Lung (tissue), 17 donors: ENCODE measurements at places on chromosomes 1 and 21. TPM values are rescaled to one million over a fixed set of nuclear protein-coding genes. Genes with fewer than 3 reads are reported as not detected.
A peak's percentile ranks its signal among the peaks of the same experiment; 100 is the strongest.

Gene GPX7
- total RNA-seq = 7.3 TPM

Gene FMO4
- 12.5 TPM for total RNA-seq

Gene CFAP74
- total RNA-seq = 7.3 TPM

Gene RUNX3
- total RNA-seq = 1.7 TPM

Gene CFHR3
- total RNA-seq = 1.5 TPM

Gene PGBD2
- total RNA-seq = 12.5 TPM

Gene GUCA2A
- total RNA-seq = not detected

DNA sequence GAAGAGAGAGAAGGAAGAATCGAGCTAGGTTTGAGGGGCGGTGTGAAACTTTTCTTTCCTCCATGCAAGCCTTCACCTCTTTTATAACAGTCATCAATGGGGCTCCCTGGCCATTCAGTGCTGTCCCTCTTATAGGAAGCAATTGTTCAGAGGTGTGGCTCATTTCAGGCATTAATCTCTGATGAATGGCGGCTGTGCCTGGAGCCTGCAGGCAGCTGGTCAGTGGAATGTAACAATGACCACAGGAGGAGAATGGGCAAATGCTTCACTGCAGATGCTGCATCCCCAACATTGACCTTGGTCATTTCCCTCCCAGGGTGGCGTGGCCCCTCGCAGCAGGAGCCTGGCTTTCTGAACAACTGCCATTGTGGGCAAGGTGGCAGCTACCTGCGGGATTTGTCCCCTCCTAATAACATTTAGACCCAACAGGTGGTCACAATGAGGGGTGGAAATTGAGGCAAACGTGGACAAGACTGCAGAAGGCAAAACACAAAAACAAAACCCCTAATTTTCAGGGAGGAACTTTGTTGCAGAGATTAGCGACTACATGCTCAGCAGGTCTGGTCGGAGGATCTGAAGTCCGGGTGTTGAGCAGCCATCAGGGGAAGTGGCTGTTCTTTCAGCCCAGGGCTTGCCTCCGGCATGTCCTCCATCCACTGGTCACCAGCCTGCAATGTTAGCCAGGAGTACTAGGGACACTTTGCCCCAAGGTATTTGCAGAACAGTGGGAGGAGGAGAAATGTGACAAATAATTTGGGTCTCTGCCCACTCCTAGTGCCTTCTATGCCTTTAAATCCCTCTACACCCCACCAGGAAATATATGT lies 97.3 kb upstream of the PAXBP1 start:
- H3K27me3 ChIP-seq = no peaks in the 10 kb centered on the region
- H3K4me1 ChIP-seq = no peaks in the 10 kb centered on the region
- no peak for DNase-seq

DNA sequence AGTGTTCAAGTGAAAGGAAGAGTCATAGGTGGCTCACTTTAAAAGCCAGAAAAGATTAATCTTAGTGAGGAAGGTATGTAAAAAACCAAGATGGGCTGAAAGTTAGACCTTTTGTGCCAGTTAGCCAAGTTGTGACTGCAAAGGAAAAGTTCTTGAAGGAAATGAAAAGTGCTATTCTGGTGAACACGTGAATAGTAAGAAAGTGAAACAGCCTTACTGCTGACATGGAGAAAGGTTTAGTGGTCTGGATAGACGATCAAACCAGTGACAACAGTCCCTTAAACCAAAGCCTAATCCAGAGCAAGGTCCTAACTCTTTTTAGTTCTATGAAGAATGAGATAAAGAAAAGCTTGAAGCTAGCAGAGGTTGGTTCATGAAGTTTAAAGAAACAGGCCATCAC lies 106.4 kb downstream of the CTH start:
- DNase-seq = no peak
- H3K27ac ChIP-seq = no peak overlapping the region
- no peaks in the 10 kb centered on the region for H3K36me3 ChIP-seq
- no peaks in the 10 kb centered on the region for H3K4me1 ChIP-seq
- H3K27me3 ChIP-seq = peaks cover 3% of the 10 kb centered on the region

- H3K27me3 ChIP-seq = no peaks in the 10 kb centered on the region
- DNase-seq = no peak
- H3K27ac ChIP-seq = no peak overlapping the region
These were observed 16.3 kb upstream of the TMEM54 start for GRCh38 chr1:32917521-32917920.

DNA sequence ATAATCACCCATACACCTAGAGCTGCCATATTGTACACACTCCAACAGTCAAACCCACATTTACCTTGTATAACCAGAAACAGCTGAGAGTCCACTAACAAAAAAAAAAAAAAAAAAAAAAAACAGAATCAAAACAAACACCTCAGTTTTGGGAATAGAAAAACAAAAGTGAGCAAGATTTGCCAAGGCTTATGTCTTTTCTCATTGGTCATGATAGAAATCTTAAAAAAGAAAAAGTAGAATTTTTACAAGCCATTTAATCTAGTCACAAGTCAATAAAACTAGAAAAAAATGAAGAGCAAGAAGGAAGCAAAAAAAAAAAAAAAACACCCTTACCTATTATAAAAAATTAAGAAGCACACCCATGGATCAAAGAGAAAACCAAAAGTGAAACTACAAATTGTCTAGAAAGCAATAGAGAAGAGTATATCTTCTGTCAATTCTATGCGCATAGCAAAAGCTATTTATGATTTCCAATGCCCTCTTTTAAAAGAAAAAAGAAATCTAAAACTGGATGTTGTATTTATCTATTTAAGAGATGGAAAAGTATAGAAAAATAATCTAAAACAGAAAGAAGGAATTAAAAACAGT lies 113.2 kb upstream of the GALNT2 start:
- DNase-seq = no peak
- H3K27me3 ChIP-seq = no peaks in the 10 kb centered on the region
- no peaks in the 10 kb centered on the region for H3K4me1 ChIP-seq
- H3K27ac ChIP-seq = no peak overlapping the region

DNA sequence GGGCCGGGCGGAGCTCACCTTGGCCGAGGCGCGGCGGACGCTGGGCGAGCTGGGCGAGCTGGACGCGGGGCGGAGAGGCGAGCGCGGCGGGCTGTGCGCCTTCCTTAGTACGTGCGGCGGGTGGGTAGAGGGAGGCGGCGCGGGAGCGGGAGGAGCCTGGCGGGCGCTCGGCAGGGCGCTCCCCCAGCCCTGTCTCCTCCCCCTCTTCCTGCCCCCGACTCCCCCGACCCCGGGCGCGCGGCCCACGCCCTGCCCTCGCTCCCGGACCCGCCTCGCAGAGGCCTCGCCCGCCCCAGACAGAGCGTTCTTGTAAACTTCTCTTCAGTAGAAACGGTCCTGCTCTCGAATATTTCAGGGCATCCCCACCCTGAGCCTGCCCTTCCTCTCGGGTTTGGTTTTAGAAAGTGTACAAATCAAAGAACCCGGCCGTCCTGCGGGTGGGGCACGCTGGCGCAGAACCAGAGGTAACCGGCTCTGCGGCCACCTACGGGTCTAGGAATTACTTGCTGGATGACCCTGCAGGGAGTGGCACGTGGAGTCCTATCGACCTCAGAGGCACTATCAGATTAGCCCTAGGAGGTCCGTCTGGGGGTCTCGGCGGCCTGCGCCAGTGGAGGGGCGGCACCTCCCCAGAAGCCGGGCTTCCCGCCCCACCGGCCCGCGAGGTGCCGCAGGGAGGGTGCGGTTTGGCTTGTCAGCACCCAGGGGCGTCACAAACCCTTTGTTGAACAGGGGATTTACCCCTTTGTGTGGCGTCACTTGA lies at the start of gene S100A10:
TSS of gene S100A10 (minus strand) at position 126 of the 763 bp plus-strand sequence. CDS start 7,629 bp downstream, outside the sequence.
- no peaks in the 10 kb centered on the region for H3K36me3 ChIP-seq
- peak within 1 kb of the TSS; percentile 57 for H3K4me3 ChIP-seq
- DNase-seq = peak; percentile 81
- H3K27ac ChIP-seq = peak within 1 kb of the TSS; percentile 96
- no peaks in the 10 kb centered on the region for H3K27me3 ChIP-seq
- peaks cover 31% of the 10 kb centered on the region for H3K4me1 ChIP-seq

DNA sequence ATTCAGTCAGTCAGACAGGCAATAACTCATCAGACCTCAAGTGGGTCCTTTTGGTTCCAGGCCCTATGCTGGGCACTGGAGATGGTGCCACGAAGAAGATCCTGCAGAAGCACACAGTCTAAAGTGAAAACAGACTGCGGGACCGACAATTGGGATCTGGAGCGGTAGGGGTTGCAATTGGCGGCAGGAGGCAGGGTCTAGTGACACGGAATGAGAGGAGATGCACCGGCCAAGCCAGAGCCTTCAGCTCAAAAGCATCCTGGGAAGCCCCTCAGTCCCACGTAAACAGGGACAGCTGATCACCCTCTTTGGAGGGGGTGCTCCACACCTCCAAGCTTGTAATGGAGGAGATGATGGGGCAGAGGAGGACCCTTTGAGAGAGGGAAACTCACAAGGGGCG lies 56.2 kb downstream of the KLHDC7A start:
- no peak overlapping the region for H3K27ac ChIP-seq
- no peaks in the 10 kb centered on the region for H3K4me1 ChIP-seq
- peaks cover 15% of the 10 kb centered on the region for H3K27me3 ChIP-seq

DNA sequence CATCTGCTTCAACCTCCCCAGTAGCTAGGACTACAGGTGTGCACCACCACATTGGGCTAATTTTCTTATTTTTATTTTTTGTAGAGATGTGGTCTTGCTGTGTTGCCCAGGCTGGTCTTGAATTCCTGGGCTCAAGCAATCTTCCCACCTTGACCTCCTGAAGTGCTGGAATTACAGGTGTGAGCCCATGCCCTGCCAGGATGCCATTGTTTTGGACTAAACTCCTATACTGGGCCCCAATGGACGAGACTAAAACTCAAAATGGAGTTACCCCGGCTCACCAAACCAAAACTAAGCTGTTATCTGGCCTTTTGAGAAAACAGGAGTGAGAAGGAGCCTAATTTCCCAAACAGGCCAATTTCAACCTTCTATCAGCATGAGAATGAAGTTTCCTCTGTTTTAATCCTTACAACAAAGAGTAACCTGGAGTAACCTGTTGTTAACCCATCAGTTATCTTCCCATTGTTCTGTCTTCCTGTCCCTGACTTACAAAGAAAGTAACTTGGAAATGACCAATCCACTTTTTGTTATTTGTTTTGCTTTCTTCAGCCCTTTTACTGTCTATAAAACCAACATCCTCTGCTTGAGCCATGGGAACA lies 29.6 kb downstream of the DMRTA2 start:
- H3K36me3 ChIP-seq = no peaks in the 10 kb centered on the region
- no peaks in the 10 kb centered on the region for H3K4me1 ChIP-seq
- DNase-seq = no peak
- no peaks in the 10 kb centered on the region for H3K27me3 ChIP-seq
- no peak overlapping the region for H3K4me3 ChIP-seq

DNA sequence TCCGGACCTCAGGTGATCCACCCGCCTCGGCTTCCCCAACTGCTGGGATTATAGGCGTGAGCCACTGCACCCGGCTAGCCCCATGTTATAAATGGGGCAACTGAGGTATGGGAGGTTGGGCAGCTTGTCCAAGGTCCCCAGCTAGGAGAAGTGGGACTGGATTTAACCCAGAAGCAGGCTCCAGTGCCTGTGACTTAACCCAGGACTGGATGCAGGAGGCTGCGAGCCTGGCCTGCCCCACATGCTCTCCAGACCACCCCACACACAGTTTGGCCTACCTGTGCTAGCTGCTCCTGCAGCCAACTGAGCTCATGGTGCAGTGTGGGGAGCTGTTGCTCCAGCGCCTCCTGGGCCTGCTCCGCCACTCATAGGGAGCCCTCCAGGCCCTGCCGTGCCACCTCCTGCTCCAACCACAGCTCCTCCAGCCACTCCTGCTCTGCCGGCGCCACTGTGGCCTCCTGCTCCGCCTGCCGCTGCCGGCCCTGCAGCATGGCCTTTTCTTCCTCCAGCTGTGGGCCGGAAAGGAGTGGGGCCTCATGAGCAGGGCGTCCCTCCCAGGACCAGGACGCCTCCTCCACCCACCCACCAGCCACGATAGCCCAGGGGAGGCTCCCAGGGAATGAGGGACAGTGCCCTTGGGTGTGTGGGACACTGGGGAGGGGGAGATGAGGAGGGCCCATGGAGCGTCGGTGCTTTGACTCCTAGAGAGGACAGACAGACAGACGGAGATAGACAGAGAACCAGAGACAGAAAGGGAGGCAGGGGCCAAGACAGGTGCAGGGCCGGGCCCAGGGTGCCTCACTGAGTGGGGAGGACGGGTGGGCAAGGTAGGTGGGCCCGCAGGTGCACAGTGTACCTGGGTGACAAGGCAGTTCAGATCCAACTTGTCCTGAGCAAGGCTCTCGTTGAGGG lies 12.4 kb upstream of the NBPF1 start:
- H3K4me3 ChIP-seq = no peak overlapping the region
- H3K4me1 ChIP-seq = no peaks in the 10 kb centered on the region
- peaks cover 53% of the 10 kb centered on the region for H3K36me3 ChIP-seq
- DNase-seq = no peak

DNA sequence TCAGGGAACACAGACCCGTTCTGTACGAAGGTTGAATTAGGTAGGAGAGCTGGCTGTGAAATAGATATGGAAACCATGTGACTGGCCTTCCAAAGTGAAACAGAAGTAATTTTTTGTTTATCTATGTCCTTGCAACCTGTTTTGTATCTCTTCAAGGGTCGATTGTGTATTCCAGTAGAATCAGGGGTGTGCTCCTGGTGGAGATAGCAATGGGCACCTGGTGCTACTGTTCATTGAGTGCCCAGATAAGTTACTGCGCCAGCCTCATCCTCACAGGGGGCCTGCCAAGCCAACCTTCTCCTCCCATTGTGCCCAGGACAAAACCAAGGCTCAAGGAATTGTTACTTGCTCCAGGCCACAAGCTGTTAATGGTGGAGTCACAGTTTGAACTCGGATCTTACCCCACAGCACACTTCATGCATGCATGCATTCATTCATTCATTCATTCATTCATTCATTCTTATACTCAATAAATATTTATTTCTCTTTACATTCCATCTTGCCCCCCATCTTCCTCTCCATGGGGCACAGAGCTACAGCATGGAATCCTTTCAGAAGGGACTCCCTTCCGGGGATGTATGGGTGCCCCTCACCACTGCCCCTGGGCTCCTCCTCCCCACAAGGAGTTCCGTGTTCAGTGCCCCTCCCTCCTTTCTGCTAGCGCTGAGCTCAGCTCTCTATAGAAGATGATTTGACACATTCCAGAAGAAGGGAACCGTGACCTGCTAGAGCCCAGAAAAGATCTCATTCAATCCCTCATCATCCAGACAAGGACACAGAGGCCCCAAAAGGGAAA lies 24.0 kb downstream of the ADORA1 start:
- no peak overlapping the region for H3K27ac ChIP-seq
- no peak overlapping the region for H3K4me3 ChIP-seq
- H3K36me3 ChIP-seq = no peaks in the 10 kb centered on the region
- no peaks in the 10 kb centered on the region for H3K27me3 ChIP-seq

- peak overlapping the region; percentile 27 for H3K27ac ChIP-seq
- no peaks in the 10 kb centered on the region for H3K27me3 ChIP-seq
- peaks cover 5% of the 10 kb centered on the region for H3K36me3 ChIP-seq
- no peak for DNase-seq
These were observed 12.0 kb downstream of the MEGF6 start for GRCh38 chr1:3599286-3599811.

GRCh38 chr1:57788313-57788712 lies 364.5 kb upstream of the DAB1 start:
- no peak overlapping the region for H3K4me3 ChIP-seq
- DNase-seq = no peak
- no peak overlapping the region for H3K27ac ChIP-seq
- no peaks in the 10 kb centered on the region for H3K4me1 ChIP-seq

- DNase-seq = peak; percentile 67
- H3K36me3 ChIP-seq = peaks cover 29% of the 10 kb centered on the region
- H3K4me3 ChIP-seq = peak overlapping the region; percentile 66
- H3K27ac ChIP-seq = peak overlapping the region; percentile 96
These were observed 780 bp downstream of the YTHDF2 start for GRCh38 chr1:28737307-28738132.
